ENCODE measurements at places on chromosomes 11 and 22.
A peak's percentile ranks its signal among the peaks of the same experiment; 100 is the strongest.

DNA sequence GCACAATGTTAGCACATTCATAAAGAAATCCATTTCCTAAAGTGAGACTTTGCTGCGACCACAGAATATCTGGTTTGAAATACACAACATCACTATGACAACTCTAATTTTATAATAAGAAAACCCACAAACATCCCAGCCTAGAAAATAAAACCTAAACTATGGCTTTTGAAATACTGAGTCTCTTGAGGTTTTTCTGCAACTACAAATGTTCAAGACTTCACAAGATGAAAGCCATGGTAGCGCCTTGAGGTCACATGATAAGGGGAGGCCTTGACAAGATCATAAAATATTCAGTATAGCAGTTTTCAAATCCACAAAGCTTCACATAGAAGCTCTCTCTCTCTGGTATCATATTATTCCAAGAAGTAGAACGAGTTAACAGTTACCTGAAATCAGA, 126.8 kb downstream of the MPPED2 start:
- DNase-seq: no peak

DNA sequence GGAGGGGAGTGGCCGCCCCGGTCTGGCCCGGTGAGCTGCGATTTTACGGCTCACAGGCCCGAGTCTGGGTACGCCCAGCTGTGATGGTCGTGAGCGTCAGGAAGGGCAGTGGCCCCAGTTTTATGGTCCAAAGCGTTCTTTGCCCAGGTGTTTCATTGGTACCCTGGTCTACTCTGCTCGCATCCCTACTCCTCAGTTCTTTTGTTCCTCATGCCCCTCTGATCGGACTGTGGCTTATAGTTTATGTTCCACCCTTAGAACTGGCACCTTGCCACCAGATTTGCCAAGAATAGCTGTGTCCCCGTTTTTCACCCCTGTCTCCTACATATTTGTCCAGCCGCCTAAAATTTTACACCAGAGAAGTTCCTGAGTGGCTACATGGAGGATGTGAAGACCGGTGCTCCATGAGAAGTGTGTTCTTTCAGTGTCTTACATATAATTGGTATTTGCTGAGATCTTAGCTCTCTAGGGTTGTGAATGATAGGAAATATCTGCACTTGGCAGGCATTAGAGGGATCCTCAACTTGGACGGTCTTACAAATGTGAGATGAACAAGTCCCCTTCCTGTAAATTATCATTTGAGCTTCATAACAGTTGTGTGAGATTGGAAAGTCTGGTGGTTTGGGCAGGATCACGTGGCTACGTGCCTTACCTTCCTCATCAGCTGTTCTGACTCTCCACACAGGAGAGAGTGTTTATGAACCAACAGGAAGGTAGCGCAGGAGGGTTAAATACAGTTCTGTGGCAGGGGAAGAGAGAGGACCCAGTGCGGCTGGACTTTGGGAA, 1.1 kb downstream of the PANX1 start:
- no peak for DNase-seq

DNA sequence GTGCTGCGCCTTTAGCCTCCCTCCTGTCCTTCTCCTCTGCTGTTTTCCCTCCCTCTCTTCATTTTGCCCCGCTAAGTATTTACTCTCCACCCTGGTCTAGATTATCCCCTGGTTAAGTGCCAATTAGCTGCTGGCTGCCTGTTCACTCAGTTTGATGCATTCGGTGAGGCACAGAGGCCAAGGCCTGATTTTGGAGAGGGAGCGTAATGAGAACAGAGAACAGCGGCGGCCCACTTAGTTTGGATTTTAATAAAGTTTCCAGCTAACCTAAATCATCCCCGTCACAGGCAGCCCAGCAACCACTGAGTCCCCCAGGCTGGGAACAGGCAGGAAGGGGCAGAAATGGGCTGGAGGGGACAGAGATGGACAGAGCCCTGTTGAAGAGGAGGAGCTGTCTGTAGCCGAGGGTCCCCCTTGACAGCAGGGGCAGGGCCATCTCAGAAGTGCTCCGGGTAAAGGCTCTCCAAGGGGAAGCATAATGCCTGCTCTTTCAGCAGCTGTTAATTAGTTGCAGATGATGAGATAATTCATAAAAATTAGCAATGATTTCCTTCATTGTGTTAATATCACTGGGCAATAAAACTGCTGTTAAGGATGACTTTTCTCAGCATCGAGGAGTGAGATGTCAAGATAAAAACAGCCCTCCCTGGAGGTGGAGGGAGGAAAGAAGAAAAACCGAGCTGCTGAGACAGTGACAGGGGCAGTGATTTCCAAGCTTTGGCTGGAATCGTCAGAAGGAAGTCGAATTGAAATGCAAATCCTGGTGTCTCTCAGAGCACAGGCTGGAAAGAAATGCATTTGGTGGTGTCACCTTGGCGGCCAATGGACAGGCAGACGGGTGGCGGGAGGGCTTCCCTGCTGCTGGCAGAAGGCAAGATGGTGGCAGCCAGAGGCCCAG, 170.1 kb downstream of the GRIK4 start:
- DNase-seq: no peak

DNA sequence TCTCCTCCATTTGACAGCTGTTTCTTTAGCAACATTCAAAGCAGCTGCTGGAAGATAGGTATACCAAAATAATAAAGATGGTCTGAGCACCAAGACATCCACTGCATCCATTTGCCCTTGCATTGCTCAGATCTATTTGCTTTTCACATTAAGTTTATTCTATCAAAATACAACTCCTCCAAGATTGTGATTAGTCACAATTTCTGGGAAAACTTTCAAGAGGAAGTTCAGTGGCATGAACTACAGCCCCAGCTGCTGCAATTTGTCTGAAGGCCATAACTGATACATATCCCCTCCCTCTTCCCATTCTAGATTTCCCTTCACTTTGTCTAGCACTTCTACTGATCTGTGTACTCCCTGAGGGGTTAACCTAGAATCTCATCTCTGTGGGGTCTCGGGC, 117.5 kb upstream of the CEP126 start:
- DNase-seq: no peak

GRCh38 chr11:69305885-69306540, 12.1 kb downstream of the MYEOV start:
- no peak for DNase-seq

DNA sequence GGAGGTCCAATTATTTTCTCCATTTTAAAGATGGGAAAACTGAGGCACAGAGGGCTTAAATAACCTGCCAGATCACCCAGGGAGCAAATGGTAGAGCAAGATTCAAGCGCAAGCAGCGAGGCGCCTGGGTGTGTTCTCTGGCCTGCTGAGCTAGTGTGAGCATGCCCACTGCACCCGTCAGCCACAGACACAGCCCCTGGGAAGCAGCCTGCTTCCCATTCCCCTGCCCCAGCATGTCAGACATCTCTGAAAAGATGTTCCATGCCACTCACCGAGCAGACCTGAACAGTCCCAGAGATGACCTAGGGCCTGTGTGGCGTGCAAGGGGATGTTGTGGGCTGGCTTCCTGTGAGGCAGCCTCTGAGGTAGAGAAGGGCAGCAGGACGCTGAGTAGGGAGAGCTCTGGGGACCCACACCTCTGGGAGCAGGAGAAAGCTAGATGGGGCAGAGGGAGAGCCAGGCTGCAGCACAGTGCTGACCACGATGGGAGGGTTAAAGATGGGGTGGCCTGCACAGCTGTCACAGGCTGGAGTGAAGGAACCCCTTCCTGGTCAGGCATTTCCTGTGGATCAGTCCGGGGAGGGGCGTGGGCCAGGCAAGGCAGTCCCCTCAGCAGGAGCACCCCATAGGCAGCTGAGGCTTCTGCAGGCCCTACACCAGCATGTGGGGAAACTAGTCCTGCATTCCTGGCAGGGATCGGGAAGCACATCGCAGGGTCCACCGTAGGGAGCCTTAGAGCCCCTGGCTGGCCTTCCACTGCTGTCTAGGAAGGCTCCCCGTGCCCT, 101.4 kb downstream of the GALNT18 start:
- no peak for DNase-seq

- no peak for DNase-seq
Measured at GRCh38 chr11:12266943-12267342, 110.4 kb upstream of the PARVA start.

- peak; percentile 12 for DNase-seq
Measured at GRCh38 chr11:119373921-119374631, 7.4 kb downstream of the USP2 start.

DNA sequence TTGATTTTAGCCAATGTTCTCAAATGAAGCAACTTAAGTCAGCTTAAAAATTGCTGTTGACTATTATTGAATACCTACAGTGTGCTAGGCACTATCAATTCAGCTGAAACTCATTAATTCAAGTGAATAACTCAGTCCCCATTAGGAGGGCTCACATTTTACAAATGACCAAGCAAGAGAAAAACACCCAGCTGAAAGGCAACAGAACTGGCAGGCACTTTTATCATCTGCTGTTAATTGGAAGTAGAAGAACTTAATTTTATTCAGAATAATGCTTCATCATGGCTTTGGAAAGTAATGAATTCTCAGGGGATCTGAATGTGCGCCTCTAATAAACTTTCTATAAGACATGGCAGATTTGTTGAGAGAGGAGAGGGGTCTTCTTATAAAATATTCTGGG, 1066.9 kb downstream of the DLG2 start:
- no peak for DNase-seq

GRCh38 chr11:56700242-56700913, 1.5 kb downstream of the OR9G1 start:
- no peak for DNase-seq

GRCh38 chr11:73137262-73137943, 4.7 kb downstream of the FCHSD2 start:
- DNase-seq: no peak

- no peak for DNase-seq
Measured at GRCh38 chr11:131186629-131187101, 183.8 kb upstream of the NTM start.

- DNase-seq: no peak
Measured at GRCh38 chr11:131288521-131289091, 81.8 kb upstream of the NTM start.

- DNase-seq: no peak
Measured at GRCh38 chr22:46878191-46878948, 115.9 kb downstream of the TBC1D22A start.

DNA sequence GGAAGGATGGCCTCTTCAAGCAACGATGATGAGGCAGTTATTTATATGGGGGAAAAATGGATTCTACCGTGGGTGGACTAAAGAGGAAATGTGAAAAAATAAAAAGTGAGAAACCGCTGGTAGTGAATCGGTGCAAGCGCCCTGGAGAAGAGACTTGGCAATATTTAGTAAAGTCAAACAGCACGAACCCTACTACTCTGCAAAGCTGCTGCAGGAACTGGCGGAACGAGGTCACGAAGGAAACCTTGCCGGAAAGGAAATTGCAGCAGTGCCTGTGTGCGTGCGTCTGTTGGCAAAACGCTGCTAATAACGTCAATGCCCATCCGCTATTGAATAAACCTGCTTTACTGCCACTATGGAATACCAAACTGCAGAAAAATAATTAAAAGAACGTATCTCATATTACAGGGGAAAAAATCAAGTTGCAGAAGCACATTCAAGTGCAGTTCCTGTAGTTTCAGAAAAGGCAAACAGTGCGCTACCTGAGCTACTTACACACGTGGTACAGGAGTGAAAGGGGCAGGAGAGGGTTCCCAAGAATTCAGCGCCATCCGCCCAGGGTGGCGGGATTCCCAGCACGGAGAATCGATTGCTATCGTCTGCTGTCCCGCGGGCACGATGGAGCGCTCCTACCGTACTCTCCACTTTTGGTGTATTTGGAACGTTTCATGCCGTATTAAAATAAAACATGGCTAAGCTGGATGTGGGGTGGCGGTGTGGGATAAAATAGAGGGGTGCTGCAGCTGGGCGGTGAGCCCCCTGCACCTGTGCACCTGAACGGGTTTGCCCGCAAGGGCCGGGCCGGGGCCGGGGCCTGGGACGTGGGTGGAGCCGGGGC, 585 bp upstream of the NADSYN1 start:
- peak; percentile 30 for DNase-seq

DNA sequence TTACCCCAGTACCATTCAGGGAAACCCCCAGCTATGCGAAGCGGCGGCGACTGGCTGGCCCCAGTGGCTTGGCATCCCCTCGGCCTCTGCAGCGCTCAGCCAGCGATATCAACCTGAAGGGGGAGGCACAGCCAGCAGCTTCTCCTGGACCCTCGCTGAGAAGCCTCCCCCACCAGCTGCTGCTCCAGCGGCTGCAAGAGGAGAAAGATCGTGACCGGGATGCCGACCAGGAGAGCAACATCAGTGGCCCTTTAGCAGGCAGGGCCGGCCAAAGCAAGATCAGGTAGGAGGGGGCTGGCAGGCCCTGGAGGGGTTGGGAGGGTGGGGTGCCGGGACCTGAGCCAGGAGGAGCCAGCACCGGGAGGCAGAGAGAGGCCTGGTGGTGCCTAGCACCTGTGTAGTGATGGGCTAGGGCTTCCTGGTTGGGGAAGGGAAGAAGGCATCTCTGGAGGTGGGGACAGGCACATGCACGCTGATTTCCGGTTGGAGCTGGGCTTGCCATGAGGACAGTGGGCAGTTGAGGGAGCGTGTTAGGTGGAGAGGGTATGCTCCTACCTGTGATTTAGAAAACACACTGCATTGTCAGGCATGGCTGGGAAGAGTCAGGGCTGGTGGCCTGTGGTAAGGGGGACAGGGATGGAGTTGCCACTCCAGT, 22.3 kb downstream of the SHANK3 start:
- no peak for DNase-seq

DNA sequence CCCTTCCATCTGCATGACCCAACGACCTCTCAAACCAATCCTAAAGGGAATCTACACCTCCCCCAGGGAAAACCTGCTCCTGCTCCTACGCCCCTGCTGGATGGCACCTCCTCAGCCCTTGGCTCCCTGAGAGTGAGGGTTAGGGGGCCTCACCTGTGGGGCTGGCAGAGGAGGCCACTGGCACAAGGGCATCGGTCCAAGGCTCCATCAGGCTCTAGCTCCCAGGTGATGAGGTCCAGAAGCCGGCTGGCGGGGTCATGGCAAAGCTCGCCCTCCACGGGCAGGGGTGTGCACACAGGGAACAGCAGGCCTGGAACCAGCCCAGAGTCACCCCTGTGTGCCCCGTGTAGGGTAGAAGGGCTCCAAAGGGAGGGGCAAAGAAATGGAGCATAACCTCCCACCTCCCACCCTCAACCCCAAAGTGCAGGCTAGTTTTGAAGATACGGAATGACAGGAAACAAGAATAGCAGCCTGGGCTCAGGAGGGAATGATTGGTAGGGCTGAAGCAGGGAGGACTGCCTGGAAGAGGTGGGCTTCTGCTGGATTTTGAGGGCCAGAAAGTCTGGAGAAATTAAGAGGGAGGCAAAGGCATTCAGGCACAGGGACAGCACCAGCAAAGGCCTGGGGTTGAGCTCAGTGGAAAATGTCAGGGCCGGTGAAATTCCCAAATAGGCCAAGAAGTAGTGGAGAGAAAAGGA, 42.6 kb downstream of the DKK3 start:
- no peak for DNase-seq
